ENCODE measurements at places on chromosomes 3 and 15. TPM values are rescaled to one million over a fixed set of nuclear protein-coding genes. Genes with fewer than 3 reads are reported as not detected.

The ROPN1B gene
- not detected for total RNA-seq

The SPG21 gene
- 67.6 TPM for total RNA-seq

The RAD51 gene
- 4.8 TPM for total RNA-seq

The C3orf85 gene
- total RNA-seq, result not detected

The ZNF662 gene
- total RNA-seq, result 1.1 TPM

The FGF12 gene
- total RNA-seq, result not detected

The ARNT2 gene
- total RNA-seq, result 1.8 TPM

The FEZF2 gene
- not detected for total RNA-seq

The GPR15 gene
- total RNA-seq, result not detected

The SLC28A2 gene
- total RNA-seq, result not detected

The GLDN gene
- under 0.01 TPM for total RNA-seq

The GOLGA8T gene
- total RNA-seq, result not detected
